GM06990 (cell line): ENCODE measurements at places on chromosomes 16 and 17.

DNA sequence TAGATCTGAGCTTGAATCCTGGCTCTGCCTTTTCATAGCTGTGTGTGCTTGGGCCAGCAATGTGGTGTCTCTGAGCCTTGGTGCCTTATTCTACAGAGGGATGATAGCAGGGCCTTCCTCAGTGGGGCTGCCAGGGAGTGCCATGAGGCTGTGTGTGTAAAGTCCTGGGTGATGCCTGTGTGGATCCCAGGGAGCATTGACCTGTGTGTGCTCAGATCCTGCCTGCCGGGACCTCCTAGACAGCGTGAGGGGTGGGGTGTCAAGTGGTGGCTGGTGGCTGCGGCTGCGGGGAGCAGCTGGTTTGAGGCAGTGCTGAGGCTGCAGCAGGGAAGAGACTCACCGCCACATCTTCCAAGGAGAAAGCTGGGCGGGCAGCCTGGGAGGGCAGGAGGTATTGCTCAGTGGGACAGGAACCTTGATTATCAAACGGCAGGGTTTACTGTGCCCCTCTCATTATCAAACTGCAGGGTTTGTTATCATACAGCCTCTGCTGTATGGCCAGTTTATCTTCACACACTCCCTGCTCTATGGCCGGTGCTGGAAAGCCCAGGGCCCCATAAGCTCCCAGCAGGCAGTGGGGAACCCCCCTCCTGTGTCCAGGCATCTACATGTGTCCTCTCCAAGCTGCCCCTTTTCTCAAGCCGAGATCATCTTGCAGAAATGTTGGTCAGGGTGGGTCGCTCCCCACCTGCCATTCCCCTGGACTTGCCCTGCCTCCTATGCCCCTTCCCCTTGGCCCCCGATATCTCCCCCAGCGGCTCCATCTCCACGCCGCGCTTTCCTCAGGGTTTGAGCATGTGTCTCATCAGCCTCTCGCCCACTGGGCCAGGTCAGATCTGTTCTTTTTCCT is 3.1 kb upstream of the ADCY7 start:
- no peak for DNase-seq

GRCh38 chr17:4180791-4181190 is 37.8 kb downstream of the CYB5D2 start:
- no peak for DNase-seq

GRCh38 chr17:77634710-77635109 is 323.8 kb upstream of the TNRC6C start:
- DNase-seq = peak; percentile 41

DNA sequence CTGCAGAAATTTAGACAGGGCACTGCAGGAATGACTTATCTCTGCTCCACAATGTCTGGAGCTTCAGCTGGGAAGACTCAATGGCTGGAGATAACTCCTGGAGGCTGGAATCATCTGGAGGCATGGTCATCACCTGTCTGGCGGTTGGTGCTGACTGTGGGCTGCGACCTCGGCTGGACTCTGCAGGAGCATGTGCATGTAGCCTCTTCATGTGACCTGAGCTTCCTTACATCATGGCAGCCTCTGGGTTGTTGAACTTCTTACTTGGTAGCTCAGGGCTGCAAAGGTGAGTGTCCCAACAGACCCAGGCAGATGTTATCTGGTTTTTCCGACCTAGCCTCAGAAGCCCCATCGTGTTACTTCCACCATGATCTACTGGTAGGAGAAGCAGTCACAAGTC is 188.2 kb upstream of the RPL38 start:
- DNase-seq = no peak

DNA sequence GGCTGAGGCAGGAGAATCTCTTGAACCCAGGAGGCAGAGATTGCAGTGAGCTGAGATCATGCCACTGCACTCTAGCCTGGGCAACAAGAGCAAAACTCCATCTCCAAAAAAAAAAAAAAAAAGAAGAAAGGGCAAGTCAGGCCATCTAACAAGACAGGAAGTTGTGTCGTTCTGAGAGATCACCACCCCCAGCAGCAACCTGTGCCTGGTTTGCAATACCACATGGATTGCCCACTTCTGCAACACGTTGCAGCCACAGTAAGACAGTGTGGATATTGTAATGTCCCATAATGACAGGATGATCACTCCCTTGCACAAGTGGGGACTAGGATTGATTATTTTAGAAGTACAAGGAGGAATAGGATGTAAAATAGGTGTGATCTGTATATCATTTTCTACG is 3.4 kb upstream of the KRTAP2-4 start:
- DNase-seq = no peak

- DNase-seq = no peak
These were observed 51.7 kb upstream of the GSE1 start for GRCh38 chr16:85561248-85562092.

- no peak for DNase-seq
These were observed 1.0 kb downstream of the CSNK2A2 start for GRCh38 chr16:58196898-58197313.

- no peak for DNase-seq
These were observed 26.6 kb upstream of the NLRP1 start for GRCh38 chr17:5610956-5611355.

- no peak for DNase-seq
These were observed 388.0 kb downstream of the SEC14L1 start for GRCh38 chr17:77528516-77529327.

- DNase-seq = no peak
These were observed 28.2 kb upstream of the KPNB1 start for GRCh38 chr17:47621293-47622179.

DNA sequence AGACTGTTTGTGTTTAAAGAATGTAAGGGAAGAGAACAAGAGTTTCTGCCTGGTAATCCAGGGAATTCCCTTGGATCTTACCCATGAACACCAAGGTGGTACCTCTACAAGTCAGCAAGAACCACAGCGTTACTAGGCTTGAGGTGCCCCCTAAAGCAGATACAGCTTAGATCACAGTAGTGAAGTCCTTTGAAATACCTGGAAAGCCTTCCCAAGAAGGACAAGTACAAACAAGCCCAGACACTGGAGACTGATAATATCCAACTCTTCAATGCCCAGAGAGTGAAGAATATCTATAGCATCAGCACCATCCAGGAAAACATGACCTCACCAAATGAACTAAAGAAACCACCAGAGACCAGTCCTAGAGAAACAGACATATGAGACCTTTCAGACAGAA is 3.8 kb upstream of the APPBP2 start:
- DNase-seq = no peak

- no peak for DNase-seq
These were observed 25.1 kb downstream of the C1QTNF1 start for GRCh38 chr17:79048826-79049755.

GRCh38 chr16:15672514-15673167 is 22.6 kb downstream of the NDE1 start:
- DNase-seq = no peak
